AG04450 (cell line): ENCODE measurements at places on chromosomes 2 and 18.

- no peak for DNase-seq
These were observed 4.3 kb downstream of the BIN1 start for GRCh38 chr2:127102521-127103242.

GRCh38 chr2:20852670-20853069 lies 29.8 kb upstream of the LDAH start:
- DNase-seq = no peak

GRCh38 chr2:40419364-40419762 lies 32.5 kb downstream of the SLC8A1 start:
- no peak for DNase-seq

DNA sequence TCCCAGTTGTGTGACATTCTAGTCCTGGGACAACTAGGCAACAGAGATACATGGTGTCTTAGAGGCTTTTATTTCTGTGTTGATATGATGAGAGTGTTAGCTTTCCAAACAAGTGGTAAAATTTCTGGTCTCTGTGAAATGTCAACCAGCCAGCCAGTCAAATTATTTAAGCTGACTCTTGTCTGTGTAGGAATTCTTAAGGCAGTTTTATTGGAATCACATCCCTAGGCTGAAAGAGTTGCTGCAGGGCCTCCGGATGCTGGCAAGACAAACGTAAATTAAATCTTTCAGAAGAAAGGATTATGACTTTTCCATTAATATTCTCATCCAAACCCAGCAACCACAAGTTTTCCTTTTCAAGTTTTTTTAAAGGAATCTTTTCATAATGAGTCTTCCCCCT lies 44.6 kb downstream of the SERPINB7 start:
- DNase-seq = no peak

DNA sequence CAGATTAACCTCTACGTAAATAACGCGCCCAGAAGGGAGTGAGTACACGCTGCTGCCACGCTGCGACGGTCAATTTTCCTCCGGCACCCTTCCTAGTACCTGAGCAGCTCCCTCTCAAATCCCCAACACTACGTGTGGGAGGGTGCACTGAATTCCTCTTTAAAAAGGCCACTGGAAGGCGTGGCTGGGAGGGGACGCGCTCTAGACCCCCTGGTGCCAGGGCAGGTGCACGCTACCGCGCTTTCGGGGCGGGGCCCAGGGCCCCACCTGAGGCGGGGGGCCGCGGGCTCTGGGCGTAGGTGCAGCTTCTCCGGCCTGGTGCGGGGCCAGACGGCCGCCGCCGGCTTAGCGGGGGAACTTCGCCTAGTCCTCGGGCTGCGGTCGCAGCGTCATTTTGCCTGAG lies 668 bp upstream of the ANKRD12 start:
- no peak for DNase-seq

GRCh38 chr2:133993160-133993559 lies 260.7 kb upstream of the MGAT5 start:
- no peak for DNase-seq

- no peak for DNase-seq
These were observed 112.1 kb downstream of the PLB1 start for GRCh38 chr2:28607730-28608499.

- DNase-seq = no peak
These were observed 9.8 kb downstream of the AFTPH start for GRCh38 chr2:64533882-64534281.

DNA sequence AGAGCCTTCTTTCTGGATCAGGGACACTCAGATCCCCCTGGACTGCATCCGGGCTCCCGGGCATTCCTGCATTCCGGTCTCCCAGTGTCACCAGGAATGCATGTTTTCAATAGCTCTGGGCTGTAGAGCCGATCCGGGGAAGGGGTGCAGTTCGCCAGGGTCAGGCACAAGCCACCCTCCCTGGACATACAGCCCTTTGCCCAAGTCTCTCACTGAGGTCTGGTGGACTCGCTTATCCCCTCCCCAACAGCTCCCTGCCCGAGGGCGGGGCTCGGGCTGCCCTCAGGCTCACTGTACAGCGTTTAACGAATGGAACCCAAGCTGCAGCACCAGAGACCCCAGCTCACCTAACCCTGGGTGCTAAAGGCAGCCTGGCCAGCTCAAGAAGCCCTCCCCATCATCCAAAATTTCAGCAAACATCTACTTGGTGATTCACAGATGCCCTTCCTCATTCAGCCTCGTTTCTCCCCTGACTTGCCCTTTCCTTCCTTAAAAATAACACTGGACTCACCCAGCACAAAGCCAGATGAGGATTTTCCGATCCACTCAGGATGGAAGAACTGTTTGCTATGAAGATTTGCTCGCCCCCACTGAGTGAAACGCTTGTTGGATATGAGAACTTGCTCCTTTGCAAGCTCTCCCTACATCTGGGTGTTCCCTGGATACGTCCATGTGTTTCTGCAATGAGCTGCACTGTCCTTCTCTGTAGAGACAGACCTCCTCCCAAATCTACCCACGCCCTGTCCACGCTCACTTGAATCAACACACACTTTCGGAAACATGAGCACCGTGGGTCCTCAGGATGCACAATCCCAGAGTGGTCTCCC lies 58.1 kb downstream of the PXDN start:
- no peak for DNase-seq

GRCh38 chr18:7784171-7784570 lies 217.1 kb downstream of the PTPRM start:
- no peak for DNase-seq

- no peak for DNase-seq
These were observed 182.7 kb downstream of the MC4R start for GRCh38 chr18:60189856-60190255.

GRCh38 chr2:229160984-229161383 lies 110.1 kb downstream of the PID1 start:
- DNase-seq = no peak

GRCh38 chr2:32058130-32058529 lies 5.2 kb upstream of the SPAST start:
- DNase-seq = no peak

GRCh38 chr2:118032169-118033013 lies 18.5 kb upstream of the CCDC93 start:
- DNase-seq = no peak

DNA sequence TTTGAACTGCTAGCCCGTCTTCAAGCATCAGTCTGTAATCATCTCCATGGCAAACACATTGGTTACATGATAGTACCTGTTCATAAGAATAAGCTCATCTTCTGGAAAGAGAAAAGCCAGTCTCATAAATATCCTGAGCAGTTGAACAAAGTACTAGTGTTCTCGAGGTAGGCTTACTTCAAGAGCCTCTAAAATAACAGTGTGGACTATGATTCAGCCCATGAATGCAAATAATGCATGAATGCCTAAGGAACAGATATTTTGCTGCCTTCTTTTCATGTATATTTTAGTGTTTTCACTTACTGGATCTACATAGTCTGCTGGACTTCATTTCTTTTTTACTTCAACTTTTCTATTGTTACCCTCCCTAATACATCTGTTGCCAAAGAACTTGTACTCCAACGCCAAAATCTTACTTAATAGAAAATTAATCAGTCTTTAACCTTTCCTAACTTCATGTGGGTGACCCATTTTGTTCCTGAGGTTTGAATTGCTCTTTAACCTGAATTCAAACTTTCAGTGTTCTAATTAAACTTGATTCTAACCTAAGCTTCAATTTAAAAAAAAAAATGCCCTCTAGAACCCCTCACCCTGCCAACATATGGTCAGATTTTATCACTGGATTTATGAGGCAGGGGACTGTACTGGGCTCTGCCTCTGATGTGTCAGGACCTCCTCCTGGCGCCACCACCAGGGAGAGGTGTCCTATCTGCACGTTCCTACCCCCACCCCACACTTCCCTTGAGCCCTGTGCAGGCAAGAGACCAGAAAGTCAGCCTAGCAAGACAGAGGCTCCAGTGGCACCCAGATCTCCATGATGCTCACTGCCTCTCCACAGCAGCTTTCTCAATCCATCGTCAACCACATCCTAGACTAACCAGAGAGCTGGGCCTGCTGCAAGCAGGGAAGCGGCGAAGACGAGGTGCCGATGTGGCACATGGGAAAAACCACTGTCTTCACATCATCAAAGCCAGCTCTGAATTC lies 264.7 kb upstream of the ID2 start:
- peak; percentile 13 for DNase-seq

- no peak for DNase-seq
These were observed 211.3 kb upstream of the BOD1L2 start for GRCh38 chr18:56935434-56936040.

DNA sequence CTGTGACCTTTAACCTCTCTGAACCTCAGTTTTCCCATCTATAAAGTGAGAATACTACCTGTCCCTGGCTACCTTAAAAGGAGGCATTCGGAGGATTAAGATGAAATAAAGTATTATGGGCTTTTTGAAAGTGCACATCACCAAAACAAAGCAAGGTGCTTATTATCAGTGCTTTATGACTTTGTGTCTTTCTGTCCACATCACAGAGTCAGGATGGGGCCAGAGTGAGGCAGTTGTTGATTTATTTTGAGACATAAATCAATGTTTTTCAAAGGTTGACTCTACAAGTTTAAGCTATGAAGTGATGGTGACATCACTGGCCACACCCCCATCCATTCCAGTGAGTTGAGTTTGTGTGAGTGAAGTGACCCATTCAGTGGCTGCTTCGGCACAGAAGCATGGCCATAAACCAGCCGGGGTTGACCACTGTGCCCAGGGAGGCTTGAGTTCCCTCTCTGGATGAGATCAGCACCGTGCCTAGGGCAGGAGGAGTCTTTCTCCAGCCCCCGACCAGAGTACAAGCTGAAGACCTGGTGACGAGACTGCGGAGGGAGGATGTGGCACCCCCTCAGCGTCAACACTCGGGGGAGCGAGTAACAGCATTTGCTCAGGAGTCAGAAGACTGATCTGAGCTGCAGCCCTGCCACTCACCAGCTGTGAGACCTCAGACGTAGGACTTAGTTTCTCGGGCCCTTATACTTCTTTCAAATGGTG lies 89.0 kb upstream of the PPP1CB start:
- DNase-seq = no peak

GRCh38 chr2:135076556-135076955 lies 24.5 kb downstream of the RAB3GAP1 start:
- DNase-seq = no peak

- no peak for DNase-seq
These were observed 31.6 kb downstream of the THNSL2 start for GRCh38 chr2:88201811-88202169.

DNA sequence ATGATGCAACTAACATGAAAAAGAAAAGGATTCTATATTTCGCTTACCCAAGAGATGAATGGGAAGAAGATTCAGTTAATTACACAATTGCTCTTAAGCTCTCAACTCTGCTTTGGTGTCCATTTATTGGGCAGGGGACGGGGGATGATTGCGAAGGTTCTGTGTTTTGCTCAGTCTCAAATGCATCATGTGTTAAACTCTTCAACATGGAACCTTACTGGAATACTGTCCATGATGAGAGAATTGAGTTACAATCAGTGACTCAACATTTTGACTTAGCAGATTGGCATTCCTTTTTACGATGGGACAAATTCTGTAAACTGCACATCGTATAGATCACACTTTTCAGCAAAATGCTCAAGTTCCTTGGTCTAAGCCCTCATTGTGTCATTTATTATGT lies 135.6 kb downstream of the RBMS1 start:
- DNase-seq = no peak
